ENCODE measurements at places on chromosomes 7 and 10.

GRCh38 chr10:43998021-43998809 lies 349.5 kb upstream of the ZNF32 start:
- DNase-seq = no peak

DNA sequence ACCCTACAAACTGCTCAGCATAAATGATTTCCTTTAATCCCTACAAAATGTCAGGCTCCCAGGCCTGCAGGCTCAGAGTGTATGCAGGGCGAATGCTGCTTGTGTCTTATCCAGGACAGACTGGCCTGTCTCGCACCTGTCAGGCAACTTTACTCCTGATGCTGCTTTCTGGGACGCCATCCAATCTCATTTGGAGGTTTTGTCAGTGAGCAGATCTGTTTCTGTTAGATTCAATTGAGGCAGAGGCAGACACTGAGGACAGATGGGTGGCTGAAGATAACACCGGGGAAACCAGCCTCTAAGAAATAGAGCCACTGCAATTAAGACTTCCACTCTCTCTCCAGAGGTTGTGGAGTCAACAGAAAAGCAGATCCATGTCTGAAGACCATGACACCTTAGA lies 115.6 kb downstream of the DPP6 start:
- DNase-seq = no peak

DNA sequence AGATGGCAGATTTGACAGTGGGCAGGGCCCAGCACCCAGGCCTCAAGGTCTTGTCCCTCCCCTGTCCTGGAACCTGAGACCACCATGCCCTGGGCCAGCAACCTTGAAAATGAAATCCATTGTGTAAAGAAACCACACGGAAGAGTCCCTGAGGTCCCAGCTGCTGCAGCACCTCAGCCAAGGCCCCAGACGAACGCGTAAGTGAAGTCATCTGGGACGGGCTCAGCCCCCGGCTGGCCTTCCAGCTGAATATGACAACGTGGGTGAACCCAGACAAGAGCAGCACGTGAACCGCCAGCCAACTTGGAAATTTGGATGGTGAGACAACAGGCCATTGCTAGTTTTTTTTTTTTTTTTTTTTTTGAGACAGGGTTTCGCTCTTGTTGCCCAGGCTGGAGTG lies 70.3 kb downstream of the CYTH3 start:
- no peak for DNase-seq

DNA sequence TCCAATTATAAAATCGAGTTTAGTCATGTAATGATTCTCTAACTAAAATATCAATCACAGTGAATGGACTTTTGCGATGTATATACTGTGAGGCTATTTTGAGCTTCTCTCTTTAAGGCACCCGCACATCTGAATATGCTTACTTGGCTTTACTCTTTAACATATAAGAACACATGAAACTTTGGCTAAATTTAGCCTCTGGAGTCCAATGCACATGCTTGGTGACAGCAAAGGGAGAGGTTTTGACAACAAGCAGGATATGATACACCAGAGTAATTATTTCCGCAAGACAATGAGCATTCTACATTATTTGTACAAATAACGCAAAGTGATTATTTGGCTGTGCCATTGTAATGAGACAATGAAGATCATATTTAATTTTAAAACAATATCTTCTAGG lies 72.4 kb downstream of the ARID5B start:
- no peak for DNase-seq

- DNase-seq = no peak
These were observed 83.7 kb upstream of the KDM7A start for GRCh38 chr7:140260352-140261104.

- peak; percentile 76 for DNase-seq
These were observed 10.8 kb upstream of the HOXA2 start for GRCh38 chr7:27112955-27113949.

GRCh38 chr7:11355399-11356005 lies 381.8 kb downstream of the PHF14 start:
- no peak for DNase-seq

DNA sequence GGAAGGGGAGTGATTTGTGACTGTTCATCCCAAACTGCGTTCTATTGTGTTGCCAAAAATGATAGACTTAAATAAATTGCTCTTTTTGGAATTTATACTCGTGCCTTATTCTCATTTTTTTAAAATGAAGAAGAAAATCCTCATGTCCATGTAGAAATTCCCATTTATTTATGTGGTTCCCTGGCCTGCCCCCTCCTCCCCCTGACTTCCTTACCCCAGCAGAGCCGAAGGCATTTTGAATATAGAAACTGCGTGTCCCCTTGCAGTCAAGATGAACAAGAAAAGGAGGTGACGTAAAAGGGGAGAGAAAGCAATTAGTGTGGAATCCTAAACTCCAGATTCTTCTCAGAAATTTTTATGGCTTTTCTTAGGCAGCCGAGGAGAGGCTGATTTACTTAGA lies 126.1 kb downstream of the FAM204A start:
- DNase-seq = no peak

DNA sequence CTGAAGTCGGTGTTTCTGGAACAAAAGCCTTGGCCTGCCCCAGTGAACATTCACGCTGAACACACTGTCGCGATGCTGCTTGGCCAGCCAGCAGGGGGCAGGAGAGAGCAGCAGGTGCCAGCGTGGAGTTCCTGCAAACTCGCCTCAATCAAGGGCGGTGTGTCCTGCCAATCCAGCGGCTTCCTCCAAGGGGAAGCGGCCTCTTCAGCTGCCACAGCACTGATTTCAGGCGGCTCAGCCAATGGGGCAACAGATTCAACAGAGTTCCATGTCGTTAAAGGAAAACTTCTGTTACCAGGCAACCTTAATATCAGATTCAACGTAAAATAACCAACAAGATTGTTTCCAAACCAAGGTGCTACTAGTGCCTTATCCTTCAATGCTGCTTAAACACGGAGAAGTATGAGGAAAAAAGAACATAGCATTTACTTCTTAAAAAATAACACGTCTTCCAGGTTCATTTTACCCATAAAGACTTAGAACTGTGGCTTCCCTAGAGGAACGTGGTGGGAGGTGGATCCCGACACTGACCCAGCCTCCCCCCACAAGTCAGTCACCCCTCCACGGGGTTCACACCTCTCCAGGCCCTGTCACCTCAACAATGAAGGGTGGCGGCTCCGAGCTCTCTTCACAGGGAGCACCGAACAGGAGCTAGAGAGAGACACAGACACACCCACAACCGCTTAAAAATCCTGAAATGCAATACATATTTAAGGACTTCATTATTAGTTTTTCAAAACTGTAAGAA lies 178.2 kb downstream of the DIP2C start:
- peak; percentile 96 for DNase-seq

DNA sequence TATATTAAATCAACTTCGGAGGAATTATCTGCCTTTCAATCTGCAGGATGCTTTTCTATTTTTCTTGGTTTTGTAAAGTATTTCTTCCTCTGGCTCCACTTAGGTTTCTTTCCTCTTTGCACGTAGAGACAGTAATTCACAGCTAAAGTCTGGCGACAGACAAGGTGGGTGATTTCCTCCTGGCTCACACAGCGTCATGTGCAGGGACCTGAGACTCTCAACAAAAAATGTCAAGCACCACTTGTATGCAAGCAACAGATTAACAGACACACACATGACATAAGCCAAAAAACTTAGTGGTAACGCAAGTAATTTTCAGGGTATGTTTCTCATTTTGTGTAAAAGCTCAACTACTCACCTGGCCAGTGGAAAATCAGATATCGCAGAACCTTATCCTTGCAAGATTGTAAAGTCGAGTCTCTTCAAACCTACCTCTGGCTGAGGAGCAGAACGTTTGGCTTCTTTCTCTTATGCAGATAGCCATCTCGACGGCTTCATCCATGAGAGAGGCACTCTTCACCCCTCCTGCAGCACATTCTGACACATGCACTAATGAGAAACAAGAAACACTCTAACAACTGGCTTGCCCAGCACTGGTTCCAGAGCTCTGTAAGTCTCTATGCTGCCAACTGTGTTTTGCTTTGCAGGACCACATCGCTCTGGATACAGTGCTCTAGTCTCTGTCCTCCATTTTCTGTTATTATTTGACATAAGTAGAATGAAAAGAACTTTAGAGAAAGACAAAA lies 188.0 kb downstream of the CDCA7L start:
- DNase-seq = no peak

- DNase-seq = no peak
These were observed 53.3 kb downstream of the AKAP9 start for GRCh38 chr7:91993976-91994375.

DNA sequence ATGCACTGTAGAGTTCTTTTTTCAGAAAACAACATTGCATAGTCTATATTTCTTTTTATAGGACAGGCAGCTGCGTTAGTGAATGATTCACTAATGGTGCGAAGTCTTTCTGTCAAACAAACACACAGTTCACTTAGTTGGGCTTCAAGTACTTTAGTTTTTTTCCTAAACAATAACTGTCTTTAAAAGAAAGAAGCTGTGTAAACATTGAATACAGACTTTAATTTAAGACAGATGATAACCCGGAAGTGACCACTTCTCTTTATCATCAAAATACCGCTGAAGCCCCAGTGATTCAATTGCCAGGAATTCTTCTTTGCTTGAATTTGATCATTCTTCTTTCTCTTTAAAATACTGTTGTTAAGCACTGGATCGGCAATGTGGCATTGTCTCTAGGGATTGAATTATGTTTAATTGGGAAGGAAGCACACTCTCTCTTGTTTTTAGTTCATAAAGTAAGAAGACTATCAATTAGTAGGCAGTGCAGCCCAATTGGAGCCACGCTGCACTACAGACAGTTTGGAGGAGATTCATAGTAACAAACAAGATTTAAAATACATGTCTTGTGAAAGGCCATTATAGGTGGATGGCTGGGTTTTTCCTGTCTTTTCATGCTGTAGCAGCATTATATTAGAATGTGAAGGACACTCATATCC lies 30.4 kb downstream of the CNTNAP2 start:
- no peak for DNase-seq

- peak; percentile 81 for DNase-seq
These were observed 58.6 kb downstream of the ZMIZ1 start for GRCh38 chr10:79127151-79127961.

DNA sequence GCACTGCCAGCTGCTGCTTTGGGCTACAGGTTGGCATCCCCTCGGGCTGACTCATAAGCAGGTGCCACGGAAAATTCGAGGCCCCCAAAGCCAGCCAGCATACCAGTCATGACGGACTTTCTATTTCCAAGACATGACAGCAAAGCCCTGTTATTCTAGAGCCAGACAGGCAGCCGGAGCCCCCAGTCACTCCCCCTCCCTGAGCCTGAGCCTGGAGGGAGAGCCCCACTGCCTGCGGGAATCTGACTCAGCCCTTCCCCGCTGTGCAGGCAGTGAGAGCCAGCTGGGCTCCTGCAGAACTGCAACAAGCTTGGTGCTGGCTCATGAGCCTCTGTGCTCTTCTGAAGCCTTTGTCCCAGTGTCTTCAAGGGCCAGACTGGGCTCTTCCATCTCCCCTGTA lies 15.8 kb downstream of the BTBD16 start:
- DNase-seq = peak; percentile 61

DNA sequence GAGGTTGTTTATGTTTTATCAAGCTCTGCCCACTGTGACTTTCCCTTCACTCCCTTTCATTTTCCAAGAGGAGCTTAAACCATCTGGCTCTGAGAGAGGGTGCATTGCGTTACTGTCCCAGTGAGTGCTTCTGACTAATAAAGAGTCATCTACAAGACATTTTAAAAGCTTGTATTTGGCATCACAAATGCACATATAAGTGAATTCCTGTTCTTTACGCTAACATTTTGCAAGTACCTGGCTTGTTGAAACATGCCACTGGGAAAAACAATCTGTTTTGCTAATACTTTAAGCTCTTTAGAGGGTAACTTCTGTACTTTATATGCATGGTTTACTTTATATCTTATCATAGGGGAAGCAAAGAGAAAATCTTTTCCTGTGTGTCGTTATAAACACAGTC lies 534.6 kb upstream of the POM121L12 start:
- DNase-seq = no peak

DNA sequence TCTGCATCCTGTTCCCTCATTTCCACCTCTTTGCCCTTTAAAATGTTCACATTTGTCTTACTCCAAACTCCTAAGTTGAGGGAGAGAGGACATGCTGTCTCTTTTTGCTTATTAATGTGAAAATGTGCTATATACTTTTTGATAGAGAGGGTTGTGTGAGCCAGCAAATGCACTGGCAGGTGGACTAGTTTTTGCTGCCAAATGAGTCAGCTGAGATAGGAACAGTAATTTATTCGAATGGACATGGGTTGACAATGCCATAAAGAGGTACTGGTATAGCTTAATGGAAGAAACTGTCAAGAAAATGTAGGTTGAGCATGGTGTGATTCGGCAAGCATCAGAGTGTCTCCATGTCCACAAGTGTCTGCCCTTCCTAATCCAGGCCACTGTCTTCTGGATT lies 9.2 kb upstream of the TRUB1 start:
- no peak for DNase-seq

- DNase-seq = no peak
These were observed 81.9 kb downstream of the EGFR start for GRCh38 chr7:55100544-55101327.

DNA sequence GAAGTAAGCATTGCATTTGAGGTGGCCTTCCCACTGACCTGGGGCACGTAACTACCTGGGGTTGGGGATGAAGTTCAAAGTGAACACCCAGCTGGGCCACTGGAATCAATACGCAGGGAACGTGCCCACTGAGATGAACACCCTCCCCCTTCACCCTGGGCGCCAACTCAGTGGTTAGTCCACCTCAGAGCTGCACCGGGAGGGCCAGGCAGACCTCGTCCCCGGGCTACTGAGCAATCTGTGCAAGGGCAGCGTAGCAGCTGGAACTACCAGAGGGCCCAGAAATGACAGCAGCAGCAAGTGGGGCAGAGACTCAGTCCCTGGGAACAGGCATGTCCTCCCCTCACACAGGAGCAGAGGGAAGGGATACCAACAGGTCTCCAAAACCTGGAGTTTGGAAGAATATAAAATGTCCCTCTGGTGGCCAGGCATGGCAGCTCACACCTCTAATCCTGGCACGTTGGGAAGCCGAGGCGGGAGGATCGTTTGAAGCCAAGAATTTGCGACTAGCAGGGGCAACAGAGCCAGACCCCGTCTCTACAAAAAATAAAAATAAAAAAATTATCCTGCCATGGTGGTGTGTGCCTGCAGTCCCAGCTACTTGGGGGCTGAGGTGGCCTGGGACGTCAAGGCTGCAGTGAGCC lies 143.9 kb downstream of the SH3PXD2A start:
- no peak for DNase-seq

DNA sequence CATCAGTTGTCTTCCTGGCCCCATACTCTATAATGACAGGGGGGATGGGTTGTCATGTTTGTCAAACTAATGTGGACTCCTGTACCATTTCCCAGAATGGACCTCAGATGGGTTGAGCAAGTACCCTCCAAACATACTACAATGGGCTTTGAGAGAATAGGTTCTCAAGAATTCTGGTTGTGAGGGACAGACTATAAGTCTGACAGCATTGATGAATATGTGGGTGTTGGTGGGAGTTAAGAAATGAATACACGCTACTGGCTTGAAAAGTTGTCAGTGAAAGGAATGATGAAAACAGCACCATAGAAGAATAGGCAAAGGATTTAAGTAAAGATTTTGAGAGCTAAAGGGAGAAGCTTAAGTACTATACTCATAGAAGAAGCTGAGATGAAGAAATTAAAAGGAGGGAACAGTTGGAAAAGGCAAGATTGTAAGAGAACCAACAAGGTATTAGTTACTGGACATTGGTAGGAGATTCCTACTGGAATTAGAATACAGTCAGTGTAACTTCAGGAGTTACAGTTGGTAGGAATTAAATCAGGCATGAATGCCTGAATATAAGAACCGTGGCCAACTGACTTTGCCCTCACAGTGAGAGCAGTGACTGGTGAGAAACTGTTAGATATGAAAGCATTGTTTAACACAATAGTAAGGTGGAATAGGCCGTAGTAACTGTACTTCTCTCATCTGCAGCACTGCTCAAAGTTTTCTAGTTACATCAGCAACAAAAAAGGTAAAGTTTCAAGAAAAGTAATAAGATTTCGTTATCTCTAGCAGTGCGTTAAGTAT lies 86.3 kb downstream of the LCOR start:
- no peak for DNase-seq

- DNase-seq = no peak
These were observed 23.9 kb downstream of the KLF6 start for GRCh38 chr10:3761021-3761686.

Data from H9 (cell line).